ENCODE measurements at places on chromosomes 4 and X.

GRCh38 chr4:11166034-11166433, 262.7 kb downstream of the HS3ST1 start:
- DNase-seq: no peak

- DNase-seq: no peak
These were observed 78.7 kb upstream of the CBLL2 start for GRCh38 chrX:22193851-22194659.

DNA sequence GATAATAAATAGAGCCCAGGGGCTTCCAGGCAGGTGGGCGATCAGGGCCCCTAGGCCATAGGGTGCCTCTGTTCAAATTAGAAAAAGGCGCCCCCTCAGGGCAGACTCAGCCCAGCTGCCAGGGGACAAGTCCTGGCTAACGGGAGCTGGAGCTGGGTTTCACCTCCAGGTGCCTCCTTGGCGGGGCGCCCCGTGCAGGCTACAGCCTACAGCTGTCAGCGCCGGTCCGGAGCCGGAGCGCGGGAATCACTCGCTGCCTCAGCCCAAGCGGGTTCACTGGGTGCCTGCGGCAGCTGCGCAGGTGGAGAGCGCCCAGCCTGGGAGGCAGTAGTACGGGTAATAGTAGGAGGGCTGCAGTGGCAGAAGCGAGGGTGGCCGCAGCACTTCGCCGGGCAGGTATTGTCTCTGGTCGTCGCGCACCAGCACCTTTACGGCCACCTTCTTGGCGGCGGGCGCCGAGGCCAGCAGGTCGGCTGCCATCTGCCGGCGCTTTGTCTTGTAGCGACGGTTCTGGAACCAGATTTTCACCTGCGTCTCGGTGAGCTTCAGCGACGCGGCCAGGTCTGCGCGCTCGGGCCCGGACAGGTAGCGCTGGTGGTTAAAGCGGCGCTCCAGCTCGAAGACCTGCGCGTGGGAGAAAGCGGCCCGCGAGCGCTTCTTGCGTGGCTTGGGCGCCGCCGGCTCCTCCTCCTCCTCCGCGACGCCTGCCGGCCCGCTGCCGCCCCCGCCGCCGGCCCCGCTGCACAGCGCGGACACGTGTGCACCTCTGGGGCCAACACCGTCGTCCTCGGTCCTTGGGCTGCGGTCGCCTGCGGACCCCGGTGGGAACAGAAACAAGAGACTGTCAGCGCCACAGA, 2.4 kb downstream of the NKX3-2 start:
- DNase-seq: no peak

DNA sequence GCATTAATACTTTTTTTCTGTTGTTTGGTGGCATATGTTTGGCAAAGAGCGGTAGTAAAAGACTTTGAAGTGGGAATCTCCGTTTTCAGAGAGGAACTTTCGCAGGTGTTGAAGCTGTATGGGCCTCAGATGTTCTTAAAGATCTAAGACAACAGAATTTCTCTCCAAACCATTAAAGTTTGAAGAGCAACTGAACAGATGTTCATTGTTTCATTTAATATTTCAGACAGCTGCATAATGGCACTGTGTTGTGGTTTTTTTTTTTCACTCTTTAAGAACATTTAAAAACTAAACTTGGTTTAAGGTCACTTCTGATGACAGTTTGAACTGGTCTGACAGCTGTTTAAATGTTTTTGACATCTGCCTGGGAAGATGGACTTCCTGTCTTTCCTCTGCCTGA, 882.7 kb upstream of the PCDH10 start:
- DNase-seq: no peak

DNA sequence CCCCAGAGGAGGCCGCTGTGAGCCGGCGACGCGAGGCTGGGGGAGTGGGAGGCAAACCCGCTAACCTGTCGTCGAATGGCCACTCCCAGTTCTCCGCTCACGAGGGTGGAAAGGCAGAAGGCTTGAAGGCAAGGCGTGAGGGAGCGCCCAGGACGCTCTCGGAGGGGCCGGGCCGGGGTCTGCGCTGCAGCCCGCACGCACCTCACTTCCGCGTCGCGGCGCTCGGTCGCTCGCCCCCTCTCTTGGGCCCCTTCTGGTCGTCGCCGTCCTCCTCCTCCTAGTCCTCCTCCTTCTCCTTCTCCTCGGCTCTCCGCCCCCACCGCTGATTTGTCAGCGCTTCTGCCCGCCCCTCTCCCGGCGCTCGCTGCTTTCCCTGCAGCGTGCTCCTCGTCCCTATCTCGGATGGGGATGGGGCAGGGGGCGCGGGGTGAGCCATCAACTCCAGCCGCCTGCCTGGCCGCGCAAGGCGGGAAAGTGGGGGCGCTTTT, at the start of gene SNCA:
SNCA (minus strand) TSS at position 265 of the 488 bp plus-strand sequence. CDS start 1,494 bp downstream, outside the sequence.
- peak; percentile 56 for DNase-seq

Data from M059J (cell line).